Stimulated activated CD4-positive, alpha-beta T cell treated with anti-CD3 and anti-CD28 coated beads, TNF-alpha, amount 100 ng/mL, for 4 hours (primary cell): ENCODE measurements at places on chromosomes 7 and 10.

GRCh38 chr7:86328801-86329433, 314.8 kb upstream of the GRM3 start:
- DNase-seq, result no peak

GRCh38 chr10:120494313-120494710, 37.3 kb downstream of the PLPP4 start:
- no peak for DNase-seq

DNA sequence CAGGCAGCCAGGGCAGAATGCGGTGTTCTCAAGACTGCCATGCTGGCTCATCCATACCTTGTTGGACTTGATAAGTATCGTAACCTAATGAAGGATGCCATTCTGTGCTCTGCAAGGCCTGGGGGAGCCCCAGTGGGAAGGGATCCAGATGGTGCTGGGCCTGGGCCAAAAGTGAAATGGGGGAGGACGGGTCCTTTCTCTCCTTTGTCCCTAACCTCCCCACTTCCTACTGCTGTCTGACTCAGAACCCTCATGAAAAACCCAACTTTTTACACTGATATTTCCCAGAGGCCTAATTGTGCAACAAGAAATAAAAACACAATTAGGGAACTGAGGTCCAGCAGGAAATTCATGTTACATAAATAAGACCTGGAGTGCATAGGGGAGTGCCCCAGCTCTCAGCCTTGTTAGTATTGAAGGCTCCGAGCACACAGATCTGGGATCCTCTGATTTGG, 193.7 kb upstream of the SVIL start:
- no peak for DNase-seq

DNA sequence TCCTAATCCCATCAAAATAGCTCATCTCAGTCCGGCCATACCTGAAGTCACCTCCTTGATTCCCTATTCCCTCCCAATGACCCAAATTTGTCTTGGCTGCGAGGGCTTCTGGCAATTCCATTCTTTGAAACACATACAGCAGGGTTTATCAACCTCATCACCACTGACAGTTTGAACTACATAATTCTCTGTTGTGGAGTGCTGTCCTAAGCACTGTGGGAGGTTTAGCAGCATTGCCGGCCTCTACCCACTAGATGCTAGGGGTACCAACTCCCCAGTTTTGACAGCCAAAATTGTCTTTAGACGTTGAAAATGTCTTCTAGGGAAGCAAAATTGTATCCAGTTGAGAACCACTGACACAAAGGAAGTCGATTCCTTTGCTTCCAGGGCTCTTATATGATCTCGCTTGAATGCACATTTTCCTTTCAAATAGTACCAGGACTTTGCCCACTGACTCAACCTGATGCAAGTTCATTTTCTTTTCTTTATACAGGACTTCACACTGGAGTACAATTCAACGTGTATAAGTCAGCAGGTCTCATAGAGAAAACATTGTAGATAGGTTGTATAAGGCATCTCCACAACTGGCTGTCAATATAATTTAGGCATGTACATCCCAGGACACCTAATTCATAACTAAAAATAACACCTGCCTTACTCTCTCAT, 133.3 kb downstream of the STRA8 start:
- no peak for DNase-seq

GRCh38 chr7:2643386-2644219, 11.8 kb downstream of the TTYH3 start:
- no peak for DNase-seq

DNA sequence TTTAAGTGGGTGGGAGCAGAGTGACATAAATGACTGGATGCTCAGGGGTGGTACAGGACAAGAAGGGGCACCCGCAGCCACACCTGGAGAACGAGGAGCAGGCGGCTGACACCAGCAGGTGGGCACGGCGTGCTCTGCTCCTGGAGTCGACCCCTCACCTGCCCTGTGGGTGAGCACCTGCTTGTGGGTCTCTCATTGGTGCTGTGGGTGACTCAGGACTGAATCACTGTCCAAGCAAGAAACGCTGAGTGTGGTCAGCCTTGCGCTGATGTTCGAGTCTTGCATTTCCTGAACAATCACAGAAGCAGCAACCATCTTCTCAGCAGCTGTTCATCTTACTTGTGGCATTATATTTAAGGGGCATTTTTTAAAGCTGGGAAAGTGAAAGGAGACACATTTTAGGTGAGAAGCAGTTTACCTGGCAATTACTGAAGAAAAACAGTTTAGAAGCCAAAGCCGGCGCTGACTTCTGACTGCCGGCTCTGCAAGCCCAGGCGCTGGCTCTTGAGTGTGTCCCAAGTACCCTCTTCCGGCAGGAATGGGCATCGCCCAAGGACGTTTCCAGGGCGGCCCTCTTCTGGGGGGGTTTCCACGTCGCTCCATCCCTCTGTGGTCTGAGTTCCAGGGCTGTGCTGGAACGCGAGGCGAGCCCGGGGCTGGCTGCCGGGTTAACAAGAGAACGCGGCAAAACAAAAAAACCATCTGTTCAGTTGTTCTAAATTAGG, 145.2 kb upstream of the PFKP start:
- no peak for DNase-seq

DNA sequence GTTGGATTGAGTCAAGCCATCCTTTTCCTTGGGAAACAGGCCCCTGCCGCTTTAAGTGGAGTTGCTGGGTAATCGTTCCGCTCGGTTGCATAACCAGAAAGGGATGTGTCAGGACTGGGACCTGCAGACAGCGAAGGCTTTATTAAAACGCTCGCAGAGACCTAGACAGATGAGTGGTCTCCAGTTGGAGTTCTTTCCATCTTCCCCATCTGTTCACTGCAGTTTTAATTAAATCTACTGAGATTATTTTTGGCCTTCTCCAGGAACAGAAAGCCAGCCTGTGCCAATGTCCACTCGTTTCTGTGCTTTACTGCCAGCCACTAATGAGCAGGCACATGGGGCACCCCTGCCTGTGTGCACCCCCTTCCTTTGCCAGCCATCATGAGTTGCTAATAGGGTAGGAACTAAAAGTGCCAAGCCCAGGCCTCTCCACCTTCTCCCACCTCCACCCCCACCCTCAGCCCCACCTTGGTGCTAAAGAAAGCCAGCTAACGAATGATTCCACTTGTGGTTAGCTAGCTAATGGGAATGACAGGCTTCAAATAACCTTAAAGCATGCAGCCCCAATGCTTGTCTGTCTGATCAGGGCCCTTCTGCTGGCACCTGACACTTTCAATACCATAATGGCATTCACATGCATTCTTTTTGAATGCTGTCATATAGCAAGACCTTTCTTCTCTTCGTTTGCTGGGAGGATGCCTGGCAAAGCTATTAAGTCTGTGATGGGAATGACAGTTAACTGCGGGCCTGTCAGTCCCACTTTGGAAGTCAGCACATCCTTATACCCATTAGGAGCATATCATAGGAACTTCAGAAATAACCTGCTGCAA, 556.8 kb upstream of the GALNT17 start:
- no peak for DNase-seq

- no peak for DNase-seq
These were observed 9.8 kb upstream of the MRPS16 start for GRCh38 chr10:73262105-73262730.

GRCh38 chr10:31129271-31129670, 97.6 kb upstream of the ZNF438 start:
- DNase-seq, result no peak

GRCh38 chr7:48101968-48102367, 12.9 kb downstream of the UPP1 start:
- no peak for DNase-seq

DNA sequence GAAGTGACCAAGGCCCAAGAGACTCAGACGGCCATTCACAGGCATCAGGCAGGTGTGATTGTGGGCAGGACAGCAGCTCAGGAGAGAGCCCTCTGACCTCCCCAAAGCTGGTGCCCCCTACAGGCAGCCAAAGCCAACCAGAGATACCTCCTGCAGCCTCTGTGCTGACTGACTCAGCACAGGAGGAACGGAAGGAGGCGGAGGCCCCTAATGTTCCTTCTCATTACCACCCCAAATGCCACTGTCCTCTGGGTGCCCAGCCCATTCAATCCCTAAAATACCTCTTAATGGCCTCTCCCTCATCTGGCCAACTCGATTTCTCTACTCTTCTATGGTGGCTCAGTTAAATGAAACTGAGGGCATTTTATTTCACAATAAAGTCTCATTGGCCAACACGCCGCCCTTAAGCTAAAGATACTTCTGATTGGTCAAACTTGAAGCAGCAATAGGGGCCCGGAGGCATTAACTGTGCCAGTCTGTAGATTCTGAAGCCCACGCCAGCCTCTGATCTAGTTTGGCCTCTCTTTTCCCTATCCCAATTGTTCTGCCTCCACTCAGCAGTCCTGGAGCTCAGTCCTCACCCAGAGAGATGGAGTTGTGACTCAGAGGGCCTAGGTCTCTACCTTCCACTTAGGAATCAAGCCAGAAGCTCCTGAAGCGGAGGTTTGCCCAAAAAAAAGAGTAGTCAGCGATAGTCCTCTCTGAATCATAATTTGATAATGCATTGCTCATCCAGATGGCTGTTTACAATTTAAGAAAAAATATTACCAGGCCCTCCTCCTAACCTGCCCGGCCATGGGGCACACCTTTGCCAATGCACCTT, 1.2 kb downstream of the CYREN start:
- DNase-seq, result peak; percentile 31

- no peak for DNase-seq
These were observed 3.4 kb downstream of the TCF7L2 start for GRCh38 chr10:112953174-112954159.

GRCh38 chr10:26665080-26666048, 32.1 kb upstream of the PDSS1 start:
- no peak for DNase-seq

DNA sequence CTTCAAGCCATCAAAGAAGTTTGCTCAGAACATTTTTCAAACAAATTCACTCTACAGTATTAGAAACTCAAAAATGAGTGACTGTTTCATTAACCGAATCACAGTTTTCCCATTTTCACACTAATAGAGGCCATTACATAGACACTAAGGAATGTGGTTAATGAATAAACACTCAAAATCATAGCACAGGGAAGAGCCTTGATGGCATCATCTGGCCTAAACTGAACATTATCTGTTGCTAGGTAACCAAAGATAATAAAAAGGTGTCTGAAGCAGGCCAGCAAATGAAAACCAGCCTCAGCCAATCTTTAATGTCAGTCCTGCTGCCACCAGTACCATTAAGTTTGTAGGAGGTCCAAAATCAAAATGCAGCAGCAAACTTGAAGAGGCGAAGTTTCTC, 492.4 kb upstream of the STEAP1 start:
- no peak for DNase-seq

- DNase-seq, result no peak
These were observed 33.6 kb downstream of the ARID5B start for GRCh38 chr10:61935077-61935476.

DNA sequence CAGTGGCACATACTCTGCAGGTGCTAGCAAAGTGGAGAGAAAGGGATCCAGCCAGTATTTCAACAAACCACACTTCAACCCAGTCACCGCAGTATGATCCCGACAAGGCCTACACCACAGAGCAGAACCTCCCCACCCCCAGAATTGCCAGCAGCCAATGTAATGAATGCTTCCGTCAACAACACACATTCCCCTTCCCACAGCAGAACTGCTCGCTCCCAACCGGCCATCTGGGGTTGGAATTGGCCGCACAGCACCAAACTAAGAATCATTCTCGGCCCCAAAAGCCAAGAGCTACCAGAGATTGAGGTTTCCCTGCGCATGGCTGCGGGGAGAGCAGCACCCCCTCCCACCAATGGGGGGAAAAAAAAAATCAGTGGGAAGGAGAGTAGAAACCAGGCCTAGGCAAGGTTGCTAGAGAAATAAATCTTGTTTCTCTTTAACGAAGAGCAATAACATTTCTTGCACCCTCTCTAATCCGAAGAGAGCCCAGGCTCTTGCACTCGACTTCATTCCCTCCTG, 1.1 kb downstream of the WASL start:
- peak; percentile 0 for DNase-seq

DNA sequence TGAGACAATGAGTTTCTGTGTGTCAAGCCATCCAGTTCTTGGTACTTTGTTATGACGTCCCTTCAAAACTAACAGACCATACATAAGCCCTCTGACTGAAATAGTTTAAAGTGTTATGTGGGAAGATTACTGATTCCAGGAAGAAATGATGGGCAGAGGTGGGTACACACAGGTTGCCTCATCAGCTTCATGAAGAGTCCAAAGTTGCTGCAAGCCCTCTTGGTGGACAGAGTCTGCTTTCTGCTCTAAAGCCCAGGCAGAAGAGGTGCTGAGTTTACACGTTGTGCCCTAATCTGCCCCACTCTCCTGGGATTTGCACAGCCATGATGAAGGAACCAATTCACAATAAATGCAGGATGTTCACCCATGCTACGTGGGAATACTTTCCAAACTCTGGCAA, 187.4 kb downstream of the PARD3 start:
- no peak for DNase-seq

DNA sequence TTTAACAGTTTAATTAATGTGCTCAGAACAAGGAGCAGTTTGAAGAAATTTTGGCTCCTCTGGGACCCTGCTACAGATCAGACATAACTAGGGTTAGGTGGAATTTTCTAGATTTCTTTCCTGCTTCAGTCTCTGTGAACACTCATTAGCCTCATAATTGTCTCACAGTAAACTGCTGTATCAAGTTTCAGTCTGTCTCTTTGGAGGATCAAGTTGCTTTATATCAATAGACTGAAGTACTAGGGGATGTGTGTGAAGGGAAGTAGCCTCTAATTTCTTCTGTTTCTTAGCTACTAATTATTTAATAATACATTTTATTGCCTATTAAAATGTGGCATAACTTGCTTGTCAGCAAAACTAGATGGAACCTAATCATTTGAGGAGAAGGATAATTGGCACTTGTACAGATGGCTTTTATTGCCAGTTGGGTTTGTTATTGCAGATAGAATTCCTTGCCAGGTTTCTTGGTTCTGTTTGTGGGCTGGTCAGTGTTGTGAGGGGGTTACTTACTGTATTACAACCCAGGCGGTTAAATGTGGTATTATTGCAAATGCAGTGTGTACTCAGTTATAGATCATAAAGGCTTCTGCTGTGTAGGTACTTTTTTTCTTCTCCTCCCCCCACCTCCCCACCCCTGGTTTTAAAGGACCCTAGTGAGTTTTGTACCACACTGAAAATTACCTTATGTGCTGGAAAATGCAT, 758.0 kb downstream of the AUTS2 start:
- DNase-seq, result no peak

GRCh38 chr7:115728518-115728917, 302.0 kb downstream of the TFEC start:
- DNase-seq, result no peak

GRCh38 chr10:112026438-112026837, 157.1 kb downstream of the GPAM start:
- DNase-seq, result no peak

GRCh38 chr7:25522727-25523126, 294.4 kb upstream of the NPVF start:
- DNase-seq, result no peak

DNA sequence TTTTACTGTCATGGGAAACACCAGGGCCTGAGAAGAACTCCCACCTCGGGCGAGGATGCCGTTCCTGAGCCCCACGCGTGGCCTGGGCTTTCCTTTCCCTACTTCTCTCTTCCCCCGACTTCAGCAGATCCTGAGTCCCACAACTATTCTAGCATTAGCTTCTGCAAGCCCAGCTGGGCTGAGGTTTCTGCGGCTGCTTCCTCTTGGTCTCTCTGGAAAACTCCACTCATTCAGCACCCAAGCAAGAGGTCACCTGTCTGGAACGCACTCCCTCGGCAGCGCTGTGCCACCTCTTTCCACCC, 761 bp upstream of the DOCK1 start:
- DNase-seq, result no peak

- DNase-seq, result no peak
These were observed 90.3 kb downstream of the GLCCI1 start for GRCh38 chr7:8058852-8059251.

- DNase-seq, result no peak
These were observed 117.4 kb downstream of the TES start for GRCh38 chr7:116327752-116328151.

GRCh38 chr7:87506246-87507180, 31.0 kb upstream of the ABCB4 start:
- DNase-seq, result no peak
